ENCODE measurements at places on chromosomes 4 and X.

- DNase-seq, result no peak
These were observed 902.7 kb upstream of the EPHA5 start for GRCh38 chr4:66572949-66573348.

GRCh38 chr4:21885770-21886169 lies 62.8 kb downstream of the KCNIP4 start:
- no peak for DNase-seq

DNA sequence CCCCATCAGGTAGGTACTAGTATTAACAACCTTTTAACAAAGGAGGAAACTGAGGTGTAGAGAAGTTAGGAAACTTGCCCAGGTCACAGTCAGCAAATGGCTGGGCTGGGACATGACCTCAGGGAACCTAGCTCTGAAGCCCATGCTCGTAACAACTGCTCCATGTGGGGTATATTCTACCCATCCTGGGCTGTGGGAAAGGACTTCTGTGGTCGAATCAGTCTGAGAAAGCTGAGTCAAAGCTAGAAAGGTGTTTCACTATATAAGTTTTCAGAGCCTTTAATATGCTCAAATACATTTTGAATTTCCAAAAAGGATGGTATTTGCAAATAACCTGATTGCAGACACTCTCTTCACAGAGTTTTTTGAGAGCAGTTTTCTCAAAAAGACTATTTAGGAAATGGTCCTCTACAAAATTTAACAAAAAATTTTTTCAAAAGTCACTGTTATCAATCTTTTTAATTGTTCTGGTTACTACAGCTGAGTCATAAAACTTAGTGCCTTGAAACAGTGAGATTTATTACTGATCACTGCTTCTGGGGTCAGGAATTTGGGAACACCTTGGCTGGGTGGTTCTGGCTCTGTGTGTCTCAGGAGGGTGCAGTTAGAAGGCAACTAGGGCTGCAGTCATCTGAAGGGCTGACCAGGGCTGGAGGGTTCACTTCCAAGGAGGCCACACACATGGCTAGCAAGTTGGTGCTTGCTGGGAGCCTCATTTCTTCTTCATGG lies 53.6 kb downstream of the NSG1 start:
- DNase-seq, result no peak

GRCh38 chr4:26987191-26987590 lies 126.5 kb downstream of the STIM2 start:
- no peak for DNase-seq

DNA sequence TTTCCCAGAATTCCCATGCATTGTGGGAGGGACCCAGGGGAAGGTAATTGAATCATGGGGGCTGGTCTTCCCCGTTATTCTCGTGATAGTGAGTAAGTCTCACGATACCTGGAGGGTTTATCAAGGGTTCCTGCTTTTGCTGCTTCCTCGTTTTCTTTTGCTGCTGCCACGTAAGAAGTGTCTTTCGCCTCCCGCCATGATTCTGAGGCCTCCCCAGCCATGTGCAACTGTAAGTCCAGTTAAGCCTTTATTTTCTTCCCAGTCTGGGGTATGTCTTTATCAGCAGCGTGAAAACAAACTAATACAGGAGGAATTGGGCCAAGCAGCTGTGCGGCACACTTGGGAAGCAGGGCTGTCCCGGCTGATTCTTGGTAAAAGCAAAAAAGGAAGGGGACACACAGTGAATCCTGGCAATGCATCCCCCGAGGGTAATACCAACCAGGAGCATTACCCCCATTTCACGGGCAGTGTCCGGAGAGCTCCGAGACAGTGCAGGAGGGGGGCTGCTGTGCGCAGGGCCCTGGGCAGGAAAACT lies 185.7 kb downstream of the AFAP1 start:
- DNase-seq, result no peak

DNA sequence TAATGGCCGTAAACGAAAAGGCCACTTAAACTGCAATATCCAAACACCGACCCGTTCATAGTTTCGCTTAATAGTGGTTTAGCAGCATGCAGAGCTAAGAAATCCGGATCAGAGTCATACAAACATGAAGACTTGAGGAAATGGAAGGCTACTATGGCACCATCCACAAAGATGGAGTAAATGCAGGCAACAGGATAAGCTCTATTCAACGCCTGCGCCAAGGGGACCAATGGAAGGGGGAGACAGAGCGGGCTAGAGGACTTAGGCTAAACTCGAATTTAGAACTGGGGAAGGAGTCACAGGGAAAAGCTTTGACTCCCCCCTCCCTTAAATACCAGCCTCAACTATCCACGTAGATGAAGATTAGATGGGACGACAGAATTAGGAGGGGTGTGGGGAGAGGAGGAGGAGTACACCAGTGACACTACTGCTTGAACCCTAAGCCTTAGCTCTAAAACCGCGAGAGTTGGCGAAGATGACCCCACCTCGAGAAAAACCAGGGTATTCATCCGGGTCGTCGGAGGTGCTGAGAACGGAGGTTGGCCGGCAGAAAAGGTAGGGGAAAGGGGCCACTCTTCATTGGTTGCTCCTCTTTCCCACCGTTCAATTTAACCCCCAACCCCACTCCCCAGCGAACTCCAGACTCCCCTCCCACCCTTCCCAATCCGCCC lies 3.5 kb downstream of the HUWE1 start:
- peak; percentile 23 for DNase-seq

GRCh38 chr4:109959195-109959594 lies 46.5 kb downstream of the EGF start:
- no peak for DNase-seq

- no peak for DNase-seq
These were observed 80.1 kb downstream of the RTL5 start for GRCh38 chrX:72051589-72051988.

Data from HL-60 (cell line).